ENCODE measurements at places on chromosomes 2 and 18. TPM values are rescaled to one million over a fixed set of nuclear protein-coding genes. Genes with fewer than 3 reads are reported as not detected.

INHA gene
- total RNA-seq, result 1.9 TPM

CCDC150 gene
- total RNA-seq, result 0.89 TPM

SLC19A3 gene
- total RNA-seq, result 4.5 TPM

GRHL1 gene
- total RNA-seq, result 0.81 TPM

TMEM178A gene
- total RNA-seq, result 3.0 TPM

QPCT gene
- 1.7 TPM for total RNA-seq

RRM2 gene
- 4.2 TPM for total RNA-seq

SLC9A2 gene
- total RNA-seq, result 0.14 TPM

CBLN2 gene
- total RNA-seq, result not detected

ATOH8 gene
- total RNA-seq, result 29.1 TPM

OBSL1 gene
- 158 TPM for total RNA-seq

AQP12B gene
- total RNA-seq, result not detected

RAB27B gene
- total RNA-seq, result 0.08 TPM

FEV gene
- total RNA-seq, result not detected

PHLPP1 gene
- 5.1 TPM for total RNA-seq

NCKAP1 gene
- total RNA-seq, result 135 TPM

ASXL3 gene
- 3.2 TPM for total RNA-seq

SP140 gene
- 0.32 TPM for total RNA-seq

GALNT5 gene
- total RNA-seq, result 0.30 TPM

TMEM17 gene
- total RNA-seq, result 1.3 TPM

ZNF397 gene
- total RNA-seq, result 15.5 TPM

ARHGAP15 gene
- total RNA-seq, result 4.2 TPM

ALK gene
- 0.08 TPM for total RNA-seq

SP5 gene
- total RNA-seq, result 0.19 TPM

TUBA4B gene
- not detected for total RNA-seq

Measured in Right ventricle myocardium inferior (tissue), 1 donor.